ENCODE measurements at places on chromosomes 11 and 22.
A peak's percentile ranks its signal among the peaks of the same experiment; 100 is the strongest.

GRCh38 chr22:27685970-27686369 lies 115.6 kb downstream of the MN1 start:
- DNase-seq, result no peak

- no peak for DNase-seq
Measured at GRCh38 chr11:126438691-126439090, 83.2 kb downstream of the ST3GAL4 start.

DNA sequence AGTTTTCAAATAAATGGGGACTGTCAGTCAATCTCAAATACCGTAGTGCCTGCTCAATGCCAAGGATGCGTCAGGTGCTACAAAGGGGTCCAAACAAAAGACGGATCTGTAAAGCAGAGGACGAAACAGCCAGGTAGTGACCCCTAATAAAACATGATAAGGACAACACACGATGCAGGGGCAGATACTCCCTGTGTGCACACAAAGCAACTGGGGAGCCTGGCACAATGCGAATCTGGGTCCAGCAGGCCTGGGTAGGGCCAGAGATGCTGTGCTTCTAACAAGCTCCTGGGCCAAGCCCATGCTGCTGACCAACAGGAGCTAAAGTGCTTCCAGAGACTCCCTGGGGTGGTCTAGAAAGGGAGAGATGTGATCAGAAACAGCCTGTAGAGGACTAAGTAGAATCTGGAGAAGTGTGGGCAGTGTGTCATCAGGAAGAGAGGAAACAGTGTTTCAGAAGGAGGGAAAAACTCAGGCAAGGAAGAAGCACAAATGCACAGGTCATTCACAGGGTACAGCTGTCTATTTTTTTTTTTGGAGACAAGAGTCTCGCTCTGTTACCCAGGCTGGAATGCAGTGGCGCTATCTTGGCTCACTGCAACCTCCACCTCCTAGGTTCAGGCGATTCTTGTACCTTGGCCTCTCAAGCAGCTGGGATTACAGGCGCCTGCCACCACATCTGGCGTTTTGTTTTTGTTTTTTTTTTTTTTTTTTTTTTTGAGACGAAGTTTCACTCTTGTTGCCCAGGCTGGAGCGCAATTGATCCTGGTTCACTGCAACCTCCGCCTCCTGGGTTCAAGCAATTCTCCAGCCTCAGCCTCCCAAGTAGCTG lies 74.5 kb downstream of the MICAL3 start:
- no peak for DNase-seq

DNA sequence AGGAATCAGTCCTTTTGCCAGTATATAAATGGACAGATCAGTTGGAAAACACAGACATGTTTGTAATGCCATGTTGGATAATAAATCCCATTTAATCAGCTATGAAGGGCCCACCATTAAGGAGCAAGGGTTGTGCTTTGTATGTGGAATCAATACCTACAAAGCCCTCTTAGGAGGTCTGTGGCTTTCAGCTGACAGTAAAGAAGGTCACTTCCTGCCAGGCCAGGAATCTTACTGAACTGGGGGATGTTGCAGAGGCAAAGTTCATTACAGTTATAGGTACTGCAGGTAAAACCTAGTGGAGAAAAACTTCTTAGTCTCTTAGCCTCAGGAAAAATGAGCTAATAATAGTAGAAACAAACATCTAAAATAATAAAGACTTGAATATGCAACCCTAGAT lies 129.5 kb downstream of the FAM76B start:
- DNase-seq, result no peak

GRCh38 chr11:45924927-45925326 lies 2.5 kb downstream of the LARGE2 start:
- no peak for DNase-seq

- DNase-seq, result no peak
Measured at GRCh38 chr22:37107816-37108621, 1.5 kb downstream of the TMPRSS6 start.

- no peak for DNase-seq
Measured at GRCh38 chr11:119085437-119085847, 761 bp downstream of the HMBS start.

DNA sequence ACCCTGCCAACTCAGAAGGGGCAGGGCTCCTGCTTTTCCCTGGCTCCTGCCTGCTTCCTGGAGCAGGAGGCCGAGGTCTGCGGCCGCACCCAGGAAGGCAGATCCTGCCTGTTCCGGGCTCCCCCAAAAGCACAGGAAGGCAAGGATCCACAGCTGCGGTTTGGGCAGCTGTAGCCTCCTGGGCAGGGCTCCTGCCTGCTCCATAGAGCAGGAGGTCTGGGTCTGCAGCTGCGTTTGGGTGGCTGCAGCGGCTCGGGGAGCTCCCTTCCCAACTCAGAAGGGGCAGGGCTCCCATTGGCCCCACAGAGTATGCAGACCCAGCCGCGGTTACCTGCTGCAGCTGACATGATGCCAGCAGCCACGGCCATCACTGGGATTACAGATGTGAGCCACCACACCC lies 5.5 kb downstream of the UPK2 start:
- no peak for DNase-seq

DNA sequence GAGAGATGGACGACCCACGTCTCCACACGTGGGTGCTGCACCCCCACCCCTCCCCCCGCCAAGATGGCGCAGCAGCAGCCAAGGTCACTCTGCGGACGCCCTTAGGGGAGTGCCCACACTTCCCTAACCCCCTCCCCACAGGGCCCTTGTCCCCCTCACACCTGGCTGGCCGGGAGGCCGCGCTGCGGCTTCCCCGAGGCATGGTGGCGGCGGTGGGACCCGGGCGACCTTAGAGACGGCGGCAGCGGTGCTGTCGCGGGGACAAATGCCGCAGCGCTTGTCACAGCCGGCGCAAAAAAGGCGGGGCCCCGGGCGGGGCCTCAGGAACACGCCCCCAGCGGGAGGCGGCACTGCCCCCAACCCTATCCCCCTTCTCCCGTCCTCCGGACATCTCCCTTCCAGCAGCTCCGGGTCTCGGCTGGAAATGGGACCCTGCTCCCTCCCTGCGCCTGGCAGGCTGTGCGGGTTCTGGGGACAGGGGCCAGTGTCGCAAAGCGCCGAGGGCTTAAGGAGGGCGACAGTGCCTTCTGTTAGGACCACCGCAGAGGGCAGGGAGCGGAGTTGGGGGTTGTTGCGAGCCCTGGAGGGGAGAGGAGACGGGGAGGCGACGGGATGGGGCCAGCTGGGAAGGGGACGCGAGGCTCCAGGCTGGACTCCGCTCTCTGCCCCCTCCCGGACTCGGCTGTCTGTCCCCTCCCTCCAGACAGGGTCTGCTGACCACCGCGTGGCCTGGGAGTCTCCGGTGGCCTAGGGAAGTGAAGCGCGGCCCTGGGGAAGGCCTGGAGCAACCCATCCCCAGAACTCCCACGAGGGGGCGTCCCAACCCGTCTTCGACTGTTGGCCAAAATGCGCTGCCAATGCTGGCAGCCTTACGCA lies at the start of gene CHCHD10:
TSS of gene CHCHD10 (minus strand) at position 300 of the 876 bp plus-strand sequence. CDS start at position 202, 98 bp downstream.
- peak; percentile 76 for DNase-seq

DNA sequence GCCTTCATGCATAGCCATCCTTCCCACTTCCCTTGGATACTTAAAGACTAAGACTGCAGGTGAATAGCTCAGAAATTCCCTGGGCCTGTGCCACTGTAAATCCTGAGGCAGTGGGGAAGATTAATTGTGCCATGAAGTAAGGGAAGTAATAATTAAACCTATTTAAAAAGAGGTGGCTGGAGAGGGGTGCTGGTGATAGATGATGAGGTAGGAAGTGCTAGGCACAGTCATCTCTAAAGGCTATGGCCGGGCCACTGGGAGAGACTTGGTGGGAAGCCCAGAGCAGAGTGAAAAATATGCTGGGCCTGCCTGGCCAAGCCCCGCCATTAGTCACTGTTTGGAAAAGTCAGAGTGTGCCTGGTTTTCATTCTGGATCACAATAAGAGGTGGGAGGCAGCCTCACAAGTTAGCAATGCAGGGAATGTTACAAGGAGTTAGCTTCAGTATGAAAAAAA lies 197.2 kb upstream of the PITPNB start:
- DNase-seq, result peak; percentile 93

GRCh38 chr11:120898568-120898967 lies 125.3 kb upstream of the TBCEL start:
- no peak for DNase-seq

DNA sequence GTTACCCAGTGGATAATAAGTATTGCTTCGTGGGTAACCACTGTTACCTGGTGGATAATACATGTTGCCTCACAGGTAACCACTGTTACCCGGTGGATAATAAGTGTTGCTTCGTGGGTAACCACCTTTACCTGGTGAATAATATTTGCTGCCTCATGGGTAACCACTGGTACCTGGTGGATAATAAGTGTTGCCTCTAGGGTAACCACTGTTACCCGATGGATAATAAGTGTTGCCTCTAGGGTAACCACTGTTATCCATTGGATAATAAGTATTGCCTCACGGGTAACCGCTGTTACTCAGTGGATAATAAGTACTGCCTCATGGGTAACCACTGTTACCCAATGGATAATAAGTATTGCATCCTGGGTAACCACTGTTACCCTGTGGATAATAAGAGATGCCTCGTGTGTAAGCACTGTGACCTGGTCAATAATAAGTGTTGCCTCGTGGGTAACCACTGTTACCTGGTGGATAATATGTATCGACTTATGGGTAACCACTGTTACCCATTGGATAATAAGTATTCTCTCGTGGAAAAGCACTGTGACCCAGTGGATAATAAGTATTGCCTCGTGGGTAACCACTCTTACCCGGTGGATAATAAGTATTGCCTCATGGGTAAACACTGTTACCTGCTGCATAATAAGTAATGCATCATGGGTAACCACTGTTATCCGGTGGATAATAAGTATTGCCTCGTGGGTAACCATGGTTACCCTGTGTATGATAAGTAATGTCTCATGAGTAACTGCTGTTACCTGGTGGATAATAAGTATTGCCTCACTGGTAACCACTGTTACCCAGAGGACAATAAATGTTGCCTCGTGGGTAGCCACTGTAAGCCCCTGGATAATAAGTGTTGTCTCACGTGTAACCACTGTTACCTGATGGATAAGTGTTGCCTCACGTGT lies 20.1 kb upstream of the NXPE4 start:
- DNase-seq, result no peak

GRCh38 chr11:59641156-59641555 lies 25.6 kb upstream of the OSBP start:
- DNase-seq, result no peak

- no peak for DNase-seq
Measured at GRCh38 chr11:23127706-23128105, 267.4 kb upstream of the CCDC179 start.

DNA sequence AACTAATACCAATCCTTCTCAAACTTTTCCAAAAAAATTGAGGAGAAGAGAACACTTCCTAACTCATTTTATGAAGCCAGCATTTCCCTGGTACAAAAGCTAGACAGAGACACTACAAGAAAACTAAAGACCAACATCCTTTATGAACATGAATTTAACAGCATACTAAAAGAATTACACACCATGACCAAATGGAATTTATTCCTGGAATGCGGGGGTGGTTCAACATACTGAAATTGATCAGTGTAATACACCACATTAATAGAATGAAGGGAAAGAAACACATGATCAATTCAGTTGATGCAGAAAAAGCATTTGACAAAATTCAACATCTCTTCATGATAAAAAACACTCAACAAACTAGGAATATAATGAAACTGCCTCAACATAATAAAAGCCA lies 148.1 kb downstream of the WNT7B start:
- peak; percentile 51 for DNase-seq

DNA sequence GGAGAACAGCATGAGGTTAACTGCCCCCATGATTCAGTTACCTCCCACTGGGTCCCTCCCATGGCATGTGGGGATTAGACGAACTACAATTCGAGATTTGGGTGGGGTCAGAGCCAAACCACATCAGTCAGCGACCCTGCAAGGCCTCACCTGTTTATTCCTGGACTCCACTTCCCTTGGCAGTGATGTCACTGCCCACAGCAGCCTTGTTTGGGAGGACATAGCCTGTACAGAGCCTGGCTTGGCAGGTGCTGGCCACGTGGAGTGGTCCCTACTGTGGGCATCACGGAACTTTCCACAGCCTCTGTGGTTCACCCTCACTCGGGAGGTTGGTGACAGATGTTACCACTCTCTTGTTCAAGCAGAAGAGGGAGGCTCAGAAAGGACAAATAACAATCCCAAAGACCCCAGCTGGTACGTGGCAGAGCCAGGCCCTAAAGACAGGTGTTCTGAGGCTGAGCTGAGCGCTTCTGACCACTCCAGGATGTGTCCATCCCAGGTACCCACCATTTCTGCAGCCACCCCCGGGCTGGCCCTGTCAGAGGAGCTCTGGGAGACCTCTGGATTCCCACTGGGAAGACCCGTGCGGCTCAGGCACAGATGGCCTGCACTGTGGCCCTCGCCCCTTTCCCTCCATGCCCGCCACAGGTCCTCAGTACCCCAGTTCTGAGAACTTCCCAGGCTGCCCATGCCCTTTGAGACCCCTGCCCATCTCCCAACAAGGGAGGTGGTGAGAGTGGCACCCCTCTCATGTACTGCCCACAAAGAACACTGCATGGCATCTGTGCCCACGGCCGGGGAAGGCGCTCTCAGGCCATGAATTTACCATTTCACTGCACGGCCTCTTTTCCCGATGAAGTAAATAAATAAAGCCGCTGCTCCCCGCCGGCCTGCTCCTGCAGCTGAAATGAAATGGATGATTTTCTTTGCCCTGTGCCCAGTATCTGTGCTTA lies 605.8 kb downstream of the TBC1D22A start:
- DNase-seq, result no peak
